RKO (cell line): ENCODE measurements at places on chromosomes 3 and 15.

- DNase-seq = no peak
Measured at GRCh38 chr15:77187751-77188464, 117.0 kb upstream of the TSPAN3 start.

- DNase-seq = no peak
Measured at GRCh38 chr15:41605566-41605965, 46.6 kb downstream of the TYRO3 start.

DNA sequence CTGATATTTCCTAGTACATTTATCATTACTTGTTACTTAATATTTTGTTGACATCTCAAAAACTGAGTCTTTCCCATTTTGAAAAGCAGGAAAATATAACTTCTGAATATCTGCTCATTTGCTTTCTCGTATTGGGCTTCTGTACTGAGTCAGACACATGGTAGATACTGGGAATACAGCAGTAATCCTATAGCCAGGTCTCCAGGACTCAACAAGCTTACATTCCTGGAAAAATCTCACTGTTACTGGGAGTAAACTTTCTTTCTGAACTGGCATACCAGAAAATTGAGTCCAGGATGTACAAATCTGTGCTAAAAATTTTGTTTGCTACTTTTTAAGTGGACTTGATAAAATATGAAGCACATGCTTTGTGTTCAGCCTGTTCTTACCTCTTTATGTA lies 240.4 kb downstream of the RBMS3 start:
- DNase-seq = no peak

DNA sequence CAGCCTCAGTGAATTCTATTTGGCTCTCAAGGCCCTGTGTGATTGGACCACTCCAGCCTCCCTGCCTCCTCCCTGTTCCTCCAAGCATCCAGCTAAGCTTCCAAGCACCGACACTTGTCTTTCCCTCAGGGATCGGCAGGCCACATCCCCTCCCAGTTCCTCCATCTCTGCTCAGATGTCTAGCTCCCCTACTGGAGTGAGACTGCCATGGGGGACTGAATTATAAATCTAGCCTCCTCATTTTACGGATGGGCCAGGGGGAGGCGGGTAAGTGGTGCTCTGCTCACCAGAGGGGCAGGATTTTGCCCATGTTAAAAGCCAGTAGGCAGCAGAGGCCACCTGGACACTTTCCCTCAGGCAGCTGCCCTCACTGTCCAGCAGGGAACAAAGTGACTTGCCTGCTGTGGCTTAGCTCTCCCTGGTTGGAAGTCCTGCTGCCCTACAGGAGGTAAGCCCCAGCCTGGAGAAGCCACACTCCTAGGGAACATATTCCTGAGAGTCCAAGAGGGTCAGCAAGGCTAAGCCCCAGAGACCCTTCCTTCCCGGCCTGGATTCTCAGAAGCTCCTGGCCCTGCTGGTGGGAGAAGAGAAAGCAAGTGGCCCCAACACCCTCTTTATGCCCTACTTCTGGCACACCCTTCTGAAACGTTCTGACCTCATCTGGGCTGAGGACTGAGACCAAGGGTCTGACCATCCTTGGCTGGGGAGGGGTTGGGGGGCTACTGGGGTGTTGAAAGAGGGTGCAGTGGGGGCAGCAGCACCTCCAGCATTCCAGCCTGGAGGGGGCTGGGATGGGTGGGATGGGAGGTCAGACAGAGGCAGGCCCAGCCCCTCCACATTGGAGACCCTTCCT lies 9.1 kb upstream of the HHATL start:
- peak; percentile 11 for DNase-seq

DNA sequence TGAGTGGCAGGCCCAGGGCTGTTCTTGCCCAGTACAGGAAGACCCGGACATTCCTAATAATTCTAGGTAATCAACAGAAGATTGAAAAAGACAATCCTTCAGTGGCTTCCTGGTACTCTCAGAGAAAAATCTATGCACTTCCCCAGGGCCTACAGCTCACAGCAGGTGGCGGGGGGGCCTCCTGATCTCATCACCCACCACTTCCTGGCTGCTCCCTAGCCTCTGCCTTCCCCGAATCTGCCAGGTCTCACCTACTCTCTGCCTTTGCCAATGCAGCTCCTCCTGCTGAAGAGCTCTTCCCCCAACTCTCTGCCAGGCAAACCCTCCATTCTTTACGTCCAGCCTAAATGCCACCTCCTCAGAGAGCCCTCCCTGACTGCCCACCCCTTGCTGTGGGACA lies 37.5 kb downstream of the EHD4 start:
- no peak for DNase-seq

DNA sequence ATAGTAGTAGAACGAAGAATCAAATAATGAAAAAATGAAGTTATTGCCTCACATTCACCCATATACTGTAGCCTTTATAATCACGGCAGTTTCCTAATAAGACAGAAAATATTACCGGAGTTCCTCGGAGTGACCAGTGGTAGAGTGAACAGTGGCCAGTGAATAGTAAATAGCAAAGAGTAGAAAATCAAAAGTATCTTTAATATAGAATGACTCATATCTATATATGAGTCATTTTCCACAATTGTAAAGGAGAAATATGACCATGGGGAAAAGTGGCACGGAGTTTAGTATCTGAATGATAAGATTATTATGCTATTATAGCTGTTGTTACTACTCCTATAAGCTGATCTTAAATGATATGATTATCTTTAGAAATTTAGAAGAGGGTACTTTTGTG lies 38.5 kb downstream of the ZBTB20 start:
- DNase-seq = no peak

- no peak for DNase-seq
Measured at GRCh38 chr15:69120732-69121131, 39.7 kb upstream of the GLCE start.

DNA sequence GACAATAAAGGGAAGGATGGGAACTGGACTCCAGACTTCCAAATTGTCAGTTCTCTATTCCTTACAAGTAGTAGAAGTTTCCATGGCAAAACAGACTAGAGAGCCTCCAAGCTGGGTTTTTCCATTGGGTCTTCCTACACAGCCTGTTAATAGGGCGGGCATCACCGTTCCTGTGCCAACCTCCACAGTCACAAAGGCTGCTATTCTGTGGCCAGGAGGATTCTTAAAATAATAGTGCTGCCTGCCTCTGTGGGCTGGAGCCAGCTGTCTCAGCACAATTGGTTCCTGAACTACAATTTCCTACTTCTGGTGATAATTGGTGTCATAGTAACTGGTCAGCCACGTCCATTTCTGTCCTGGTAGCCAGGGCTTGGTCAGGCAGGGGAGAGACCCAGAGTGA lies 38.6 kb downstream of the LYZL4 start:
- DNase-seq = no peak

GRCh38 chr3:94336046-94336753 lies 273.3 kb downstream of the NSUN3 start:
- peak; percentile 64 for DNase-seq

DNA sequence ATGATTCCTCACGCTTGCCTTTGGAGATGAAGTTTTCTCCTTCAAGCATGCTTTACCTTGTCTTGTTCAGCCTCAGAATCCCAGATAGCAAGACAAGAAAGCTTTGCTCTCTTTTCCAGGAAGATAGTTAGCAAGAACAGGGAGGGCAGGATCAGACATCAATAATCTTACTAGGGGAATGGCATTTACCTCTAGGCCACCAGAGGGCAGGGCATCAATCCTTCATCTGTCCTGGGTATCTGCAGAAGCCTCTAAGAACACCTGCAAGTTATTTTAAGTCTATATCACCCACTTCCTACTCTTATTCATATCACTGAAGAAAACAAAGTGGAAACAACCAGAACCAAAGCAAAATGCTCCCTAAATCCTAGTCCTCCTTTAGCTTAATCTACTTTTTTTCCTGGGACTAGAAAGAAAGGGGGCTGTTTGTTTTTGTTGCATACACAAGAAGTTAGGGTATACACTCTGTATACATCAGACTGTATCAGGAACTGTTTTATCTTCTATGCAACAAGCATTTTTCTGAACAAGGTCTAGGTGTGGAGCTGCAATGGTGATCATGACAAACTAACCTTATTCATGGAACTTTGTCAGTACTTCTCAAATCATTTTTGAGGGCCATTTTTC lies 862.5 kb downstream of the CADM2 start:
- peak; percentile 60 for DNase-seq

- DNase-seq = no peak
Measured at GRCh38 chr3:47418167-47419082, 37.6 kb downstream of the PTPN23 start.

GRCh38 chr3:32202496-32202895 lies 36.0 kb upstream of the CMTM8 start:
- no peak for DNase-seq

DNA sequence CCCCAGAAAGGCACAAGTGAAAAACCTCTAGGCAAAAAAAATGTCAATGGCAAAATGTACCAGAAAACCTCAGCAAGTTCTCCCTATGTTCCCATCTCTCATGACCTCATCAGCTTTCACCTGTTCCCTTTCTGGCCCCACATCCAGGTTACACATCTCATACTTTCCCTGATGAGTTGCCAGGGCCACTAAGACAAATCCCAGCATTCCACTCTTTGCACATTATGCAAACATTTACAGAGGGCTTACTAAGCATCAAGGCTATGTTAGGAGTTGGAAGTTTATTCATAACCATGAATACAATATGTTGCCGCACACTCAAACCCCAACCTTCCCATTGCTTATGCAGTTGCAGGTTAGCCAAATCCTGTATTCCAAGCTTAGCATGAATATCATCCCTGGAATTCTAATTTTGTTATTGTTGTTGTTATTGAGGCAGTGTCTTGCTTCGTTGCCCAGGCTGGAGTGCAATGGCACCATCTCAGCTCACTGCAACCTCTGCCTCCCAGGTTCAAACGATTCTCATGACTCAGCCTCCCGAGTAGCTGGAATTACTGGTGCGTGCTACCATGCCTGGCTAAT lies 129.3 kb upstream of the UBE2E2 start:
- DNase-seq = no peak

GRCh38 chr15:29913528-29914135 lies 91.4 kb upstream of the TJP1 start:
- DNase-seq = no peak

DNA sequence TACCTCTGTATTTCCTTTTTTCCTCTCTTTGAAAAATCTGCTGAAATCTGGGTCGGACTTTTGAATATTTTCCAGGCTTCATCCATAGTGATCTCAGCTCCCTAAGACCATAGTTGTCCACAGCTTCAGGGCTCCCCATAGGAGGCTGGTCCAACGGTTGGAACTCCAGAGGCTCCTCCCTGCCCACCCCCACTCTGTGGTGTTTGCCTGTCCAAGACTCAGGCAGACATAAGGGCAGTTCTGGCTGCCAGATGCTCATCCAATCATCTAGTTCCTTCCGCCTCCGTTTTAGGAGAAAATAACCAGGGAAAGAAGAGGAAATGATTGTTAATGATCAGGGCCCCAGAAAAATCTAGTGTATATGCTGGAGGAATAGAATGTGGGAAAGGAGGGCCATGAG lies 27.9 kb upstream of the PRTG start:
- DNase-seq = no peak

DNA sequence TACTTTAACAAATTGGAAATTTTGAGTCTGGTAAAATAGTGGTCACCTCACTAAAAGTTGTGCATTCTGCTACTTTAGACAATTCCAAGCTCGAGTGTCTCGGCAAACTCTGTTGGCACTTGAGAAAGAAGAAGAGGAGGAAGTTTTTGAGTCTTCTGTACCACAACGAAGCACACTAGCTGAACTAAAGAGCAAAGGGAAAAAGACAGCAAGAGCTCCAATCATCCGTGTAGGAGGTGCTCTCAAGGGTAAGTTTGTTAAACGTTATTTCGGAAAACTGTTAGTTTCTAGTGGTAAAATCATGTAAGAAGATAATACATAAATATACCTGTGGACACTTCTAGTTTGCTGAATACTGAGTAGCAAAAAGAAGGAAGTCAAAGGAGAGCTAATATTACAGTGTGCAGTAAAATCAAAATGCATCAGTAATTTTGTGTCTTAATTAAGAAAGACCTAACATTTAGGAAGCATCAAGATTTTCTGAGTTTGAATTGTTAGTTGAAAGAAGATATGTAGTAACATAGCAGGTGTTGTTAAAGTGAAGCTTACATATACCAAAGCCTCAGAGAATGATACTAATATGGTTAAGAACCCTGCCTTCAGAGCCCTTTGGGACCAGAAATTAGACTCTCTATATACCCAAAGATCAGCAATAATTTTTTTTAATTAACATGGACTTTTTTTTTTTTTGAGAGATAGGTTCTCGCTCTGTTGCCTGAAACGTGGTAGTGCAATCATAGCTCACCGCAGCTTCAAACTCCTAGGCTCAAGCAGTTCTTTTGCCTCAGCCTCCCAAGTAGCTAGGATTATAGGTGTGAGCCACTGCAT lies 23.0 kb downstream of the BUB1B start:
- DNase-seq = no peak

GRCh38 chr15:46121441-46121840 lies 486.6 kb downstream of the SQOR start:
- DNase-seq = no peak

- DNase-seq = no peak
Measured at GRCh38 chr15:87537295-87537694, 719.2 kb downstream of the NTRK3 start.

- no peak for DNase-seq
Measured at GRCh38 chr3:194447161-194447560, 39.6 kb downstream of the ATP13A3 start.

DNA sequence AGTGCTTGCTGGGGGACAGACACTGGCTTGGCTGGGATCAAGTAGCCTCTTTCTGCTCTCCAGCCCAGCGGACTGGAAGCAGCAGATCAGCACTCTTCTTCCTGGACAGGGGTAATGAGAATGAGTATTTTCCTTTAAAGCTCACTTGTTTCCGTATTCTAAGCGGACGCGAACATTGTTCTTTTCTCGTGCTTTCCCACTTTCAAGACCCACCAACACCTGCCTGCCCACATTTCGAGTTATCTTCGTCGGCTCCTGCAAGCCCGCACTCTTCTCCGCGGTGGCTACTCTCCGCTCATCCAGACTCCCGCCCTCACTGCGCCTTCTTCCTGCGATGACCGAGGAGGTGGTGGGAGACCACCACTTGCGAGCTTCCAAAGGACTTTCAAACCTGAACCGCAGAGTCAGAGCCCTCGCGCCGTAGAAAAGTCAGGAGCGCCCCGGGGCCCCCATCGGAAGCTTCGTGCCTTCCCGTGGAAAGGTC lies 1.6 kb upstream of the PPM1L start:
- peak; percentile 85 for DNase-seq

DNA sequence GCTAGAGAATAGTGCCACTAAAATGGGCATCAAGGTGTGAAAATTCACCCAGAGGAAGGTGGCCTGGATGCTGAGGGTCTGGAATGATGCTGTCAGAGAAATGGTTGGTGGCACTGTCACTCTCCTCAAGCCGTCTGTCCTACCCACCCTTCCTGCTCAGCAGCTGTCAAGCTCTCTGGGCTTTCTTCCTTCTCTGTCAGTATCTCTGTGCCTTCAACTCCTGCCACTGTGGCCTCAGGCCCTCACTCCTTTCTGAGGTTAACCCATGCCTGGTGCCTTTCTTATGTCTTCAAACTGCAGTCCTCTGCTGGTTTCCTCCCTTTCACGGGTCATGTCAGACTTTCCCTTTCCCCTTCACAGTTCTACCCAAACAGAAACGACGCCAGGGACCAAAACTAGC lies 4.4 kb downstream of the MYO5C start:
- no peak for DNase-seq

- DNase-seq = no peak
Measured at GRCh38 chr3:123656691-123657090, 71.8 kb upstream of the HACD2 start.
